ENCODE measurements at places on chromosomes 2 and 18.
A peak's percentile ranks its signal among the peaks of the same experiment; 100 is the strongest.

DNA sequence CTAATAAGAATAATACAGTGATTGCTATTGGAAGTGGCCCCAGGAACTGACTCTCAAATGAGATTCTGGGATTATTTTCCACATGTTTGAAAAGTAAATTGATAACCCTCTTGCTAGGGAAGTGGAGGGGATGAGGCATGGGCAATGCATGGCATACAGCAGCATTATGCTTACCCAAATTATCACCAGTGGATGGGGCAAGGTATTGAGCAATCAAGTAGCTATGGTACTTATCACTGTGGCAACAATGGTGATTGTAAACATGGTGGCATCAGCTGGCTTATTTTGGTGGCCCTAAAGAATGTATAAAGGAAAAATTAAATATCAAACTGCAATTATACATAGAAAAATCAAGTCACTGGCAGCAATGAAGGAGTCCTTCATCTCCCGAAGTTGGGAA, 155.1 kb downstream of the FIGN start:
- DNase-seq = no peak

DNA sequence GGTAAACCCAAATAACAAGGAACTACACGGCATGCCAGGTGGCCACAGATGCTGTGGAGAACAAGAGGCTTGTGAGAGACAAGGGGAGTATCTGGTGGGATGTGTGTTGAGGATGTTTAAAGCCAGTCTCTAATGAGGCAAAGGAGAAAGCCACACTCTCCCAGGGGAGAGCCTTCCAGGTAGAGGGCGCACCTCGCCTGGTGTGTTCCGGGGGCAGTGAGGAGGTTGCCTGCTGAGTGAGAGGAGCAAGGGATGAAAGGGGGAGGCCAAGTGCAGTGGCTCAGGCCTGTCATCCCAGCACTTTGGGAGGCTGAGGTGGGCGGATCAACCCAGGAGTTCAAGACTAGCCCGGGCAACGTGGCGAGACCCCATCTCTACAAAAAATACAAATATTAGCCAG, 16.2 kb downstream of the SAG start:
- DNase-seq = no peak

DNA sequence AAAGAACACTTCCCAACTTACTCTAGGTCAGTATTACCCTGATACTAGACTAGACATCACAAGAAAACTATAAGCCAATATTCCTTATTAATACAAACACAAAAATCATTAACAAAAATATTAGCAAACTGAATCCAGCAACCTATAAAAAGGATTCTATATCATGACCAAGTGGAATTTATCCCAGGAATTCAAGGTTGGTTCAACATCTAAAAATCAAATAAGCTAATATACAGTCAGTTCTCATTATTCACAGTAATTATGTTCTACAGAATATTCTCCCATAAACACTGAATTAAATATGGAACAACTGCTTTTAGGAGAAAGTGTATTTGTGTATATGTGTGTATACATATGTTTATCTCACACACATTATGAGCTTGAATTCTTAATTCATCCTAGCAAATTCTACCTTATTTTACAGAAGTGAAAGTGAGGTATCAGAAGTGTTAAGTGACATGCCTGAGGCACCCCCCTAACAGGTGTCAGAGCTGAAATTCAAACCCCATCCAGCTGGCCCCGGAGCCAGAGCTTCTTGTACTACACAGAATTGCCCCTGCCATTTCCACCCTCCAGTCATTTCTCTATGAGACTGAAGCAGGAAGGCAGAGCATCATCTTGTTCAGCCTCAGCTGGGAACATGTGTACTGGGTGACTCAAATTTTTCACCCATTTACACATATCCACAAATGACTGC, 77.8 kb downstream of the MALT1 start:
- DNase-seq = no peak

GRCh38 chr2:159140070-159140769, 146.3 kb downstream of the WDSUB1 start:
- DNase-seq = no peak

DNA sequence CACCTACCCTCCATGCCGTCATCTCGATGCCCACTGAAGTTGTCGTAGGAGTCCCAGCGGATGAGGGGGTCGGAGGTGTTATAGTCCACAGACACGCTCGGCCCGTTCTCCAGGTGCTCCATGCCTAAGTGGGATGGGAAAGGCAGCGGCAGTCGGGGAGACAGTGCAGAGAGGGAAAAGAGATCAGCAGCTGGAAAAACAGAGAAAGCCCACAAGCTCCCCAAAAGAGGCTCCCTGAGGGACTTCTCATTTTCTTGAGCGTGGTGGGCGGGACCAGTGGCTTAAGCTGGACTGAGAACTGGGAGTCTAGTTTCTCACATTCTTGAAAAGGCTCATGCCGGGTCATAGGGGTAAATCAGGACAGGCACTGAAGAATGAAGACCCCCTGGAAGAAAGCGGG, 121.9 kb downstream of the TNS1 start:
- no peak for DNase-seq

- no peak for DNase-seq
Measured at GRCh38 chr2:127342101-127342500, 45.7 kb downstream of the MAP3K2 start.

DNA sequence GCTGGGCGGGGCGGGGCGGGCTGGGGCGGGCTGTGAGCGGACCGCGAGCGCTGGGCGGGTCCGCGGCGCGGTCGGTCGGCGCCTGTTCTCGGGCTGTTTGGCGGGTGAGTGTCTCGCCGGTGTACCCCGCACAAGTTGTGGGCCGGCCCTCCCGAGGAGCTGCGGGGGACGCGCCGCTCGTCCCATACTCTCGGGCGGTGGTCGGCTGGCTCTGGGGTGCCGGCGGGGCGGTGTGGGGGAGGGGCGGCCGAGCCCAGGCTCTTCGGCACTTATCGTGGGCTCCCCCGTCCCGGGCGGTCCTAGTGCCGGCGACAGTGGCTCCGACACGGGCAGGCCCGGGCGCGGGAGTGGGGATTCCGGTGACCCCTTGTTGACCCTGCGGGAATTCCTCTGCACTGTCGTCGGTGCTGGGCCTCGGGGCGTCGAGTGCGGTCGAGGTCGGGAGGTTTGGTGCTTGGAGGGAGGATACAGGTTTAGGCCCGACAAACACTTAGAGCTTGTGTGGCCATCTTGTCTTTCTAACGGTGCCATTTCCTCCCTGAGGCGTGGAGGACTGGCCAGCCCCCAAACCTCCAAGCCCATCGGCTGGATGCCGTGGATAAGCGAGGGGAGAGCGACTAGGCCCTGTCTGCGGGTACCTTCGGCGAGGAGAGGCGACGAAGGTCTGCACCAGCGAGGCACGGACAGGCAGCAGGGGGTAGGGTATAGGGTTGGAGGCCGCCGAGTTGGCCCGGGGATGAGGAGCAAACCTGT, at the start of gene SEPTIN2:
Gene SEPTIN2, plus strand, starts transcription at position 47 of the 753 bp plus-strand sequence. CDS start 8,308 bp downstream, outside the sequence.
- peak; percentile 81 for DNase-seq

GRCh38 chr2:9251154-9252001, 44.8 kb downstream of the ASAP2 start:
- no peak for DNase-seq

- DNase-seq = no peak
Measured at GRCh38 chr2:138930571-138930970, 150.4 kb upstream of the NXPH2 start.

DNA sequence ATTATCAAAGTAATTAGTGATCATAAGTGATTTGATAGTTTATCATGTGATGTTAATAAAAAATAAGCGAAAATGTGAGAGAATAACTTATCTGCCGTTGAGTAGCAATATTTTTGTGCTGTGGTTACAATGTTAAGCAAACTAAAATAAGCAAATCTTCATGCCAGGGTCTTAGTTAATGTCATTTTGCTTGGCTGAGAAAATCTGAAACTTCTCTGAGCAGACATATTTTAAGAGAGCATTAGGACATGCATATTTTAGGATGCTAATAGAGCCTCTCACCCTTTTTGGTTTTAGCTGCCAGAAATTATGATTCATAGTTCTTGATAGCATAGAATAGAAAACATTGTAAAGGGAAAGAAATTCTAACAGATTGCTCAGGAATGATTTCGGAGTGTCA, 233.5 kb upstream of the ZEB2 start:
- DNase-seq = no peak

- no peak for DNase-seq
Measured at GRCh38 chr2:223315813-223316212, 263.8 kb downstream of the KCNE4 start.

DNA sequence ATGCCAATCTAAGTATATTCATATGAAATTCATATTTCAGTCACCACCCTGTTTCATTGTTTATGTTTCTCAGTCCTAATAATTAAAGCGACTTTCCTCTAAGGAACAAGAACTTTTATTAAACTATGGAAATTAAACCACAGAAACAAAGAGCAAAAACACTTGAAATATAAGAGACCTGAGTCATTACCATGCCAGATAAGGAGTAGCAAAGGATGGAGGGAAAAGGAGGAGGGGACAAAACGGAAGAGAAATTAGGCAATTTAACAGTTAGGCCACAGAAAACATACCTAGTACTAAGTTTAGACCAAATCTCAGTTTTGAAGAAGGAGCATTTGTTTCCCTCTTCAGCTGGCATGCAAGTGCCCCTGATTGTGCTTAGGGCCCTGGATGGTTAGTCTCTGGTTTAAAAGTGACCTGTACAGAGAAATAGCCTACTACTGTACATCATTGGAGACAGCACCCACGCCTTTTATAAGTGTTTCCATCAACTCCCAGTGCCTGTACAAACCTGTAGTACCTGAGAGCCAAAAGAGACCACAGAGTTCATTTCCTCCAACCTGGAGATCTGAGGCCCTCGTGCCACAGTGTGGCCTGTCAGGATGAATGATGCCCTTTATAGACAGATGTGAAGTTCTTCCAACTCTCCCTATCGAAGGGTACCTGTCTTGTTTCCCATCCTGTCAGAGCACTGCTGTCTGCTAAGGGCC, 74.5 kb downstream of the SPATS2L start:
- DNase-seq = no peak

DNA sequence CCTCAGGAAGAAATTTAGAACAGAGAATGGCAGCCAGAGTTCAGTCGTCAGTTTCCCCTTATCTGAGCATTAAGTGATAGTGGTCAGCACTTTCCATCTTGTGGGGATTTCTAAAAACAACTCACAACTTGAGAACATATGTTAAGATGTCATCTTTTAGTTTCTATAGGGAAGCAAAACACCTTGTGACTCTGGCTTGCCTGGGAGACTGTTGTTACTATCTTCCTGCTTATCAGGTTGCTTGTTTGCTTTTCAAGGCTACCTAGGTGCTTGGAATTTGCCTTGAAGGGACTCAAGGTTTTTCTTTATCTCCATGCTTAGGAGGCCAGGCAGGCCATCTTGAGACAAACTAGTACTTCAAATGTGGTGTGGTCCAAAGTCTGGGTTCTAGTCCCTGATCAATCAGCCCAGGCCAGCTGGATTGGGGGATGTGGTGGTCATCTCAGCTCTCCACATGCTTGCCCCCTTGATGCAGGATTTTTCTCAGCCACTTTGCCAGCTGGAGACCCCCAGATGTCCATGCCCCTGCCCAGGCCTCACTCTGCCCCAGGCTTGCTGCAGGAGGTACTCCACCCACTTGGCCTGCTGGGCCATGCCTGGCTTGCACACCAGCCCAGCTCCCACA, 125.9 kb downstream of the LYPD1 start:
- no peak for DNase-seq

DNA sequence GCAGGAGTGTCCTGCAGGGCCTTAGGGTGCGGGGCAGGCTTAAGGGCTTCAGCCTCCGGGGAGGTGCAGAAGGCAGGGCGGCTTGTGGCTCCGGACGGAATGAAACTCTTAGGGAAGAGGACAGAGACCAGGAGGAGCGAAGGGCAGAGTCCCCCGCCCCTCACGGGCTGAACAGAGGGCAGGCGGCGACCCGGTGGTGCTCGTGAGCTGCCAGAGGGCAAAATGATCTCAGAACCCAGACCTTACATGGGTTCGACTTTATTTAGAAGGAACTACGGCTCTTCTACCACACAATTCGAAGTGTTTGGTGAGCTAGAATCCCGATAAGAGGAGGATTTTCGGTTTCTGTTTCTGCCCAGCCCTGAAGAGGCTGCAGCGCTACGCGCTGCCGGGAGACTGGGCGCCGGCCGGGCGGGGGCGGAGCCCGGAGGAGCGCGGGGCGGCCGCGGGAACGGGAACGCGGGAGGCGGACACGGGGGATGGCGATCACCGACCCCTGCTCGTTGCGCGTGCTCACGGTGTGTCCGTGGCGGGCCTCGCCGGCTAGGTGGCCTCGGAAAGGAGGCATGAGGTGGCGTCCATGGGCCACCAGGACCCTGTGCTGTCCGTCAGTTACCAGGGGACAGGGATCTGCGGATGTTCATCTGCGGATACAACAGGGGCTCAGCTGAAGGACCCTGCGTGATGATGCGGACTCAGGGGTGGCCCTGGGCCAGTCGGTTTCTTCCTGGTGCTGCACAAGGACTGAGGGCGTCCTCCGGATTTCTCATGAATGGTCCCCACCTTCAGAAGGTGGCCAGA, 4.2 kb upstream of the SP100 start:
- peak; percentile 72 for DNase-seq

- DNase-seq = no peak
Measured at GRCh38 chr18:54783139-54783538, 45.1 kb upstream of the RAB27B start.

GRCh38 chr2:54403512-54404238, 52.5 kb upstream of the SPTBN1 start:
- no peak for DNase-seq

DNA sequence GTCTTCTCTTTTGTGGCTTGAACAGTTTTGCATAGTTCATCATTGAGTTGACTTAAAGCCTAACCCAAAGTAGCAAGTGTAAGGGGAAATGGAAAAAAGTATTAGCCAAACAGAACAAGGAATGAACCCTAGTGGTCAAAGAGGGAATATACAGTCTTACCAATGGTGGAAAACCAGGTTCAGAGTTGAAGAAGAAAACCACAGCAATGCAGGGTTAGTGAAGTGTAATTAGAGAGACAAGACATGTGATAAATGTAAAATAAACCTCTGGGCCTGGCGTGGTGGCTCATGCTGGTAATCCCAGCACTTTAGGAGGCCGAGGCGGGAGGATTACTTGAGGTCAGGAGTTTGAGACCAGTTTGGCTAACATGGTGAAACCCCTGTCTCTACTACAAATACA, 2.4 kb downstream of the TTN start:
- DNase-seq = no peak

DNA sequence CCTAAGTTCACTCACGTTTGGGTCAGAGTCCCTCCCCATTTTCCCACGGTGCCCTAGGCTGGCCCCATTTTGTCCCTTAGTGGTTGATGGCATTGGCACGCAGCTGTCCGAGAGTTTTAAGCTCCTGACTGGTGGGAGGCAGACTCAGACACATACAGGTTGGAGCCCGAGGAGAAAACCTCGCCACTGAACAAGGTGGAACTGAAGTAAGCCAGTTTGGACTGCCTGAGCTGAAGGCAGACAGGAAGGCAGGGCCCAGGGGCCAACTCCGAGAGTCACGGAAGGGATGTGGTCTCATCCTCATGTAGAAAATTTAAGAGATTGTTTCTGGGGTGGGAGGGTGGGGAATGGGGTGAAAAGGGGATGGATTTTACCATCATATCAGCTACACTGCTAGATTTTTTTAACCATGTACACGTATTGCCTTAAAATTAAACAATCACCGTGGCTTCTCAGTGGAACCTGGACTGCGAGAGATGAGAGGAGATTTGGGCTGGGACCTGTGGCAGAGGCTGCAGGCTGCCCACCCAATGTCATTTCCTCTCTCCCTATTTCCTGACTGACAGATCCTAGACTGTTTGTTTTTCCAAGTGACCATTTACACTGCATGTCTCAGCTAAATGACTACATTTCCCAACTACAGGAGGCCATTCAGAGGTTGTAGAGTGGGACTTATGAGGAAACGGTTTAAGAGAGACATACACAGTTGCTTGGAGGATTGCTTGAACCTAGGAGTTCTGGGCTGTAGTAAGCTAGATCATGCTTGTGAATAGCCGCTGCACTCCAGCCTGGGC, 19.4 kb upstream of the NMUR1 start:
- DNase-seq = no peak

- no peak for DNase-seq
Measured at GRCh38 chr2:5373200-5373599, 319.0 kb upstream of the SOX11 start.

GRCh38 chr2:86079981-86080911, 25.4 kb downstream of the POLR1A start:
- DNase-seq = peak; percentile 90

Measured in activated CD8-positive, alpha-beta T cell treated with anti-CD3 and anti-CD28 coated beads, Interleukin-2, amount 10 ng/mL, durations not matched to agents 7 days and 5 days (primary cell).